ENCODE measurements at places on chromosomes 7 and 10. TPM values are rescaled to one million over a fixed set of nuclear protein-coding genes. Genes with fewer than 3 reads are reported as not detected.

- no peak for DNase-seq
Observed at GRCh38 chr7:80498481-80499349, 13.1 kb downstream of the GNAT3 start.

DNA sequence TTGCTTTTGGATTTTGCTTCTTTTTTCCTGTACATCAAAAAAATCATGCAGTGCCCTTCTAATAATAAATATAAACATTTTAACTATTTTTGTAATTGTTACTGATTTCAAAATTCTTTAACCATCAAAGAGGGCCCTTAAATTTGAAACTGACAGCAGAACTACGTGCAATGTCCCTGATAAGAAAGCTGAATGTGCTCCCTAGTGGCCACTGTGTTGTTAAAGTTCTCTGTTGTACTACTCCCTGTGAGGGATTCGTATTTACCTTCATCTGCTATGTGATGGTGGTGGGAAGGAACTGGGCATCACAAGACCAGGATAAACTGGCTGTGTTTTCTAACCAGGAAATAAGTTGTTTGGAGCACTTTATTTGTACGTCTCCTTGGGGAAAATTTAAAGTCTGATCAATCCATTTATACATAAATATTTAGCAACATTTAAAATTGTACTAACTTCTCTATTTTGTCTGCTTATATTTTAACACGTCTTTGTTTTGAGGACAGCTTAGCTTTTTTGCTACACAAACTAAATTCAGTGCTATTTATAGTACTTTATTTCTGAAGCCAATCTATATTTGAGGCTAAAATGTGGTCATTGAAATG lies 322.4 kb downstream of the HGF start:
- peak; percentile 18 for DNase-seq

DNA sequence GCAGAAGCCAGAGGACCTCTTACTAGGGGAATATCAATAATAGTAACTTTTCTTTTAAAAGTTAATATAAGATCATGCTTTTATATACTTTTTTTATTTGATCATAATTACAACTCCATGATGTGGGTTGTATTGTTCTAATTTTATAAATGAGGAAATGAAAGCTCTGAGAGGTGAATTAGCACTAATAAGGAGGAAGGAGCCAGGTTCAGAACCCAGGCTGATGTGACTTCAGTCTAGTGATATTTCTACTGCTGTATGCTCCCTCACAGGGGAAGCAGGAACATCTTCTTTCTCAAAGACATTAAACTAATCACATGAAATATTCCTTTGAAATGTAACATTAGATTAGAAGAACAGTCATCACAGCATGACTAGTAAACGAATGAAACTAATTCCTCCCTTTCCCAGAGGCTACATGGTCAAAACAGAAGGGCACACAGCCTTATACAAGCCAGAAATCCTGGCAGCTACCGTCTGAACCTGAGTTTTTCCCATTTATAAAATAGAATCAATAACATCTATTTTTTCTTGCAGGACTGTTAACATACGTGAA lies 81.4 kb upstream of the GJD4 start:
- no peak for DNase-seq

DNA sequence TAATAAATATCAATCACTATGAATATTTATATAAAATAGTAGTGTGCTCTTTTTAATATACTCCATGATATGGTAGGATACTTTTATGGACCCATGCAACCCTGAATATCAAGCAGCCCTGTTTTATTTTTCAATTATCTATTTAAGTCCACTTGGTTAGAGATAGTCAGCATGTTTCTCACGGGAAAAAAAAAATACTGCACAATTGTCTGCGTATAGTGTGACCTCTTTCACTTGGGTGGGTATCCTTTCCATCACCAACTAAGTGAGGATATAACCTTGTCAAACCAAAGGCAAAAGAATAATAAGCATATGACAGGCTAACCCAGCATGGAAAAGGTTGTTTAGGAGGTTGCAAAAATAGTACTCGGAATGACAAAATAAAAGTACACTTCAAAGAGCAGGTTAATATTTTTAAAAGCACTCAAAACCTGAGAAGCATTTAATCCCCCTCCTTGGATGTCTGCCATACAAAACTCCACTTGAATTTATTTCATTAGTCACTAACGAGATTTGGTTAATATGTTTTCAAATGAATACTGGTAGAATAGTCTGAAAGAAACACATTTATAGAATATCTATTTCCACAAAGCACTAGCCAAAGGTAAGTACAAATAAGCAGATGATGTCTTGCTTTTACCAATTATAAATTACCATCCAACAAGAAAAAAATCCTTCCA lies 76.5 kb downstream of the IMMP2L start:
- DNase-seq = no peak

GRCh38 chr10:111076682-111077478 lies at the start of gene ADRA2A:
Gene ADRA2A, plus strand, starts transcription at chr10:111077029. Its CDS starts 968 bp downstream, at chr10:111077997.
- DNase-seq = peak; percentile 5

Gene PIK3CG
- 0.50 TPM for total RNA-seq

Gene KIF5B
- total RNA-seq = 149 TPM

Gene TRIM74
- 0.33 TPM for total RNA-seq

Gene MUC3A
- 0.34 TPM for total RNA-seq

Gene COBL
- 6.4 TPM for total RNA-seq

Gene TUBB8
- total RNA-seq = not detected
